ENCODE measurements at places on chromosomes 3 and 15.

- DNase-seq: no peak
Observed at GRCh38 chr3:178310949-178311348, 225.3 kb upstream of the KCNMB2 start.

GRCh38 chr15:61153291-61153690 lies 75.8 kb downstream of the RORA start:
- no peak for DNase-seq

- DNase-seq: no peak
Observed at GRCh38 chr3:55185380-55185779, 257.5 kb upstream of the LRTM1 start.

GRCh38 chr3:42184651-42185443 lies 81.1 kb downstream of the CCK start:
- no peak for DNase-seq
